Left lung (tissue), 14 donors: ENCODE measurements at places on chromosomes 16 and 17. TPM values are rescaled to one million over a fixed set of nuclear protein-coding genes. Genes with fewer than 3 reads are reported as not detected.

G6PC1 gene
- 0.06 TPM for polyA plus RNA-seq

MKS1 gene
- 39.8 TPM for polyA plus RNA-seq

NEK8 gene
- 7.0 TPM for polyA plus RNA-seq

TBC1D3B gene
- polyA plus RNA-seq, result 17.0 TPM

ST6GALNAC2 gene
- 2.1 TPM for polyA plus RNA-seq

ITGAD gene
- 0.24 TPM for polyA plus RNA-seq

PRR35 gene
- polyA plus RNA-seq, result not detected

QRICH2 gene
- polyA plus RNA-seq, result 10.6 TPM

OR1A1 gene
- polyA plus RNA-seq, result 0.15 TPM

KLHL10 gene
- 0.06 TPM for polyA plus RNA-seq

- no peak for DNase-seq
Observed at GRCh38 chr17:46950997-46951621, 27.9 kb downstream of the RPRML start.

GRCh38 chr17:80546267-80546666 is 1.6 kb downstream of the RPTOR start:
- DNase-seq, result no peak

DNA sequence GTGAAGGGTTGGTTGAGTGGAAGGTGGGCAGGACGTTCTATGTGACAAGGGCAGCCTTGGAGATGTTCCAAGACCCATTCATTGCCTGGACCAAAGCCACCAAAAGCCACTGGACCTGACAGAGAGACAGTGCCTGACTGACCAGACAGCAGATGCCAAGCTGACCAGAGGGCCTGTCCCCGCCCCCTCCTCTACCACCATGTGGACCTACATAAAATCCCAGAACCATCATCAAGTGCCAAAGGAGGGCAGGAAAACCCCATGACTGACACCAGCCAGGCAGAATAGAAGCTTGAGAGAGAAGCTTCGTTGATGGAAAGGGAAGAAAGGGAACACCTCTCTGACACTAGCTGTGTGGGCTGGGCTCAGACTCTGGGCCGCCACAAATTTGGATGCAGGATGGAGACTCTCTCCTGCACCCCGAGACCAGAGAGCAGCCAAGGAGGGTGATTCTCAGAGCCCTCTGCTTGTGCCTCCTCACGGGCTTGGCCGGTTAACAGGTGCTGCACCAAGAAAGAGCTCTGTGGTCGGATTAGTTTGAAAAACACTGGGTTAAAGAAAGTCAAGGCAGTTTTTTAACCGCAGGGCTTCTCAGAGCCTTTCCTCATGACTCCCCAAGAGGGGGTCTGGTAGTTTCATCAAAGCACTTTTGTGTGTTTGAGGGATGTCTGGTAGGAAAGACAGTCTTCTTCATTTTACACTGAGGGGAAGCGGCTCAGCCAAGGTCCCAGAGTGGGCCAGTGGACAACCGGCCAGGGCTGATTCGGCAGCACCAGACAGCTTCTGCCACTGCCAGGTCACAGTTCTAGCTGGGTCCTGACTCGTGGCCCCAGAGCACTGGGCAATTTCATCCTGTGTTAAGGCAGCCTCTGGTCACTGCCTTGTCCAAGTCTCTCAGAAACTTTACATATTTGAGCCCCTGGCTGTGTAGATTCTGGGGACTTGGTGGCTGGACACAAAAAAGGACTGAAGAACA is 1.7 kb downstream of the TNFRSF13B start:
- DNase-seq, result no peak

DNA sequence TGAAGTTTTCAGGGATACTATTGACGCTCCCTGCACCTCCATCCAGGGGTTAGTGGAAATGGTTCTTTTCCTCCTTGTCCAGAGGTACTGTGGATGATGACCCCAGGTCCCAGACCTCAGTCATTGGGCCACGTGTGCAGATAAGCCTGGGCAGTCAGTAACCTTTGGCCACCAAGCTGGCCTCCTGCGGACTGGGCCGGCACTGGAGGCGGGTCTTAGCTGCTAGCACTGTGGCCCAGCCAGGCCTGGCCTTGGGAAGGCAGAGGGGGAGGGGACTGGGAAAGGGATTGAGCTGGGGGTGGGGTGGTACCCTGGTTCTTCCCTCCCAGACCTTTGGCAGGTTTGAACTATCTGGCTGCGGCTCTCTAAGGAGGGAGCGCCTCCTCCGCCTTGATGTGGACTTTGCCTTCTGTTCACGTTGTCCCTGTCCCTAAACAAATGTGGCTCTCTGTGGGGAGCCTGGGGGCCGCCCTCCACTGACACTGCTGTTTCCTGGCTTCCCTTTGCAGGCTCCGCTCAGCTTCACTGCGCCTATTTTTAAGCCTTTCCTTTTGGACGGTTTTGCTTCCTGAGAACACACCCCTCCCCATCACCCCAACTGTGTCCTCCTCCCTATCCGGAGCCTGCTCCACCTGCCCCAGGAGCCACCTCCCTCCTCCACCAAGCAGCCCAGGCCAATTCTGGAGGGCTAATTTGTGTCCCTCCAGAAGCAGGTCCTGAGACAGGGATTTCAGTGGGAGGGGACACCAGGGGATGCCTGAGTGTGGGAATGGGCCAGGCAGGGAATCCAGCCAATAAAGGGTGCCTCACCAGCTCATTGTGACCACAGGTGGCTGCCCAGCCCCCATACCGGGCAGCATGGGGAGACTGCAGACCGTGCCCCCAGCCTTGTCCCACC is 251.9 kb downstream of the SEC14L1 start:
- no peak for DNase-seq

GRCh38 chr17:82823004-82823403 is 16.8 kb downstream of the ZNF750 start:
- DNase-seq, result no peak

GRCh38 chr16:12976936-12977335 is 75.5 kb downstream of the SHISA9 start:
- DNase-seq, result no peak

DNA sequence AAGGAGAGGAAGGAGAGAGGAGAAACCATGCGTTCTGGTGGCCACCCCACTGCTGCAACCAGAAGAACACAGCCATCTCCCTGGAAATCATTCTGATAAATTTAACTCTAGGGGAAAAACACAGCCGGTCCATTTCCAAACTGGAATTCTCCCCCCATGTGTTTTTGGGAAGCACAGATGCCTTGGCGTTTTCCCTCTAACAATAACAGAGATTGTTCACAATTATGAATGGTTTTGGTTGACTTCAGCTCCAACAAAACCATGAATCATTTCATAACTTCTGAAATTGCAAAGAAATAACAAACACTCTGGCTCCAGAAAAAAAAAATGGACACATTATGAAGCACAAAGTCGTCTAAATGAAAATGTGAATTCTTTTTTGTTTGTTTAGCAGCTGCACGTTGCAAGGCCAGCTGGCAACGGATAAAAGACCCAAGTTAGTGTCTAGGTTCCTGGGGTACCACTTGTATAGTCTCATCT is 46.2 kb downstream of the GNAO1 start:
- DNase-seq, result no peak

DNA sequence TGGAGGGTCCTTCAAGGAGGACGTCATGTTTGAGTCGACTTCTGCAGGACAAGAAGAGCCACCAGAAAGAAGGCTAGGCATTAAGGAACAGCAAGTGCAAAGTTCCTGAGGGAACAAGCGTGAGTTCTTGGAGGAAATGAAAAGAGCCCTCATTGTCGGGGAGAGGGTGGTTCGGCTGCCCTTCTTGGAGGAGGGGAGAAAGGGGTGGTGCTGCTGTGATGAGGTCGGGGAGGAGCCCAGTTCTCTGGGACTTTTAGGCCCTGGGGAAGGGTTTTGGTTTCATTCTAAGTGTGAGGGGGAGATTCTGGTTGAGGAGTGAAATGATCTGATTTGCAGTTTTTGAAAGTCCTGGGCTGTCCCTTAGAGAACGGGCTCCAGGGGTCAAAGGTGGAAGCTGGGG is 4.1 kb downstream of the BICDL2 start:
- DNase-seq, result no peak

DNA sequence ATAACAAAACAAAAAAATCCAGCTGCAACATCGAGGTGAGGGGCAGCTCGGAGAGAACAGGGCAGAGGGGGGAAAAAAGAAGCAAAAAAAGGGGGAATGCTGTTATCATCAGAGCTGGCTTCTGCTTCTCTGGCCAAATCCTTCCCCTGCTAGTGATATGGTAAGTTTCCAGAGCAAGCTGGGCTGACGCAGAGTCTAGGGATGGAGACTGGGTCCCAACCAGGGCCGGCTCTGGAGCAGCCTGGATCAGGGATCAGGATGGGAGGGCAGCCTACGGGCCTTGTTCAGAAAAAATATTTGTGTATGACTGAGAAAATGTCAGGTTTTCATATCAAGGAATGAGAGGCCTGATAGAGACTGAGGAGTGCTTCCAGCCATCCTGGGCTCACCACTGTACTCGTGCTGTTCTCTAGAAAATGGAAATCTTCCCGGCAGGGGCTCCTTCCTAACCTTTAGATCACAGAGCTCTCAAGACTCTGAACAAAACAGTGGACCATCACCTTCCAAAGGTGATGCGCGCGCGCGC is 726 bp upstream of the C1QTNF1 start:
- DNase-seq, result no peak

DNA sequence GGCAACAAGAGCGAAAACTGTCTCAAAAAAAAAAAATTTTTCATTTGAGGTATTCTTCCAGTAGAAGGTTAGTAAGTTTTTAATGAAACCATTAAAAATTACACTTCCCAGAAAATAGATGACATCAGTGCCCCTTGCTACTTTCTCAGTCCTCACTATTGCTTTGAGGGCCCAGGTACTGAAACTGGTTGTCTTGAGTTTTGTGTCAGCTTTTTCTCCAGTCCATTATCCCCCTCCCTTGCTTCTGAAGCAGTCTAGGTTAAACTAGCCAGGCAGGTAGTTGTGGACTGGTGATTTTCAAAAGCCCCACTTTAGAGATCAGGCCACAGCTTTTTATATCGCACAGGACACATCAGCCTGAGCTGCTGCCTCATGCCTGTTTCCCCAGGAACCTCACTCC is 10.9 kb downstream of the SMCR8 start:
- no peak for DNase-seq

DNA sequence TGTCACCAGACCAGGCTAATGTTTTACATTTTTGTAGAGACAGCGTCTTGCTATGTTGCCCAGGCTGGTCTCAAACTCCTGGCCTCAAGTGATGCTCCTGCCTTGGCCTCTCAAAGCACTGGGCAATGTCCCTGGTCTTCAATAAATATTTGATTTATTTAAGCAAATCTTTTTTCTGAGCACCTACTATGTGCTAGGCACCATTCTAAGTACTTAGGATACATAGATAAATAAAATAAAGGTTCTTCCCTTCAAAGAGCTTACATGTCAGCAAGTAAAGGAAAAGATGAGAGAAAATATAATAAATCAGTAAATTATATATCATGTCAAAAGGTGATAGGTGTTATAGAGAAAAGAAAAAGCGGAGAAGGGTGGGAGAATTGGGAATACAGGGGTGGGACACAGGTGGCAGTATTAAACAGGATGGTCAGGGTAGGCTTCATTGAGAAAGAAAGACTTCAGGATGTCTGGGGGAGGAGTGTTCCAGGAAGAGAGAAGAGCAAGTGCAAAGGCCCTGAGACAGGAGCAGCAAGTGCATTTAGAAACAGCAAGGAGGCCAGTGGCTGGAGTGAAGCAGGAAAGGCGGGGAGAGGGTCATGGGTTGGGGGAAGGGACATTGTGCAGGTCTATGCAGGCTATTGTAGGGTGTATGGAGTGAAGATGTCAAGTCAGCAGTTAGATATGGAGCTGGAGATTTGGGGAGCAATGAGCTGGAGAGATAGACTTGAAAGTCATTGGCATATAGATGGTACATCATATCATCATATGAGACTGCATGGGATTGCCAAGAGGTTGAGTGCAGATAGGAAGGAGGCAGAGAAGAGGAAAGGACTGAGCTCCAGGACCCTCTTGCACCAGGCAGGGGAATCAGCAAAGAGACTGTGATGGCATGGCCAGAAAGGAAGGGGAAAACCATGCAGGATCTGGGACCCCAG is 11.3 kb downstream of the ABCC3 start:
- no peak for DNase-seq

GRCh38 chr17:37640015-37640414 is 3.2 kb downstream of the DDX52 start:
- DNase-seq, result no peak

DNA sequence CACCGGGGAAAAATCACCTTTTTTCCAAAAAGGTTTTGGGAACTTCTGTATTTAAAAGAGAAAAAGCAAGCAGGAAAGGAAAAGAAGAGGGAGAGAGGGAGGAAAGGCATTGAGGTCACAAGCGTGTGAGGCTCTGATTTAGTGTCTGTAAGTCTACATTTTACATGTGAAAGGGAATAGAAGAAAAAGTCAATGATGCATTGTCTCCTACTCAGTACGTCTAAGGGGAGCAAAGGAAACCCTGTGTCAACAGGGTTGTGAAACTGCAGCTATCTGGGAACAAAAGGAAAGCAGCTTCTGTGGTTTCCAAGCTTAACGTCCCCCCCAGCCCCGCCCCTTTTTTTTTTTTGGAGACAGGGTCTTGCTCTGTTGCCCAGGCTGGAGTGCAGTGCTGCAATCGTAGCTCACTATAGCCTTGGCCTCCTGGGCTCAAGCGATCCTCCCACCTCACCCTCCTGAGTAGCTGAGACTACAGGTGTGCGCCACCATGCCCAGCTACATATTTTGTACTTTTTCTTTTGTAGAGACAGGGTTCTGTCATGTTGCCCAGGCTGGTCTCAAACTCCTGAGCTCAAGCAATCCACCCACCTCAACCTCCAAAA is 1.8 kb upstream of the CDC42EP4 start:
- DNase-seq, result no peak

DNA sequence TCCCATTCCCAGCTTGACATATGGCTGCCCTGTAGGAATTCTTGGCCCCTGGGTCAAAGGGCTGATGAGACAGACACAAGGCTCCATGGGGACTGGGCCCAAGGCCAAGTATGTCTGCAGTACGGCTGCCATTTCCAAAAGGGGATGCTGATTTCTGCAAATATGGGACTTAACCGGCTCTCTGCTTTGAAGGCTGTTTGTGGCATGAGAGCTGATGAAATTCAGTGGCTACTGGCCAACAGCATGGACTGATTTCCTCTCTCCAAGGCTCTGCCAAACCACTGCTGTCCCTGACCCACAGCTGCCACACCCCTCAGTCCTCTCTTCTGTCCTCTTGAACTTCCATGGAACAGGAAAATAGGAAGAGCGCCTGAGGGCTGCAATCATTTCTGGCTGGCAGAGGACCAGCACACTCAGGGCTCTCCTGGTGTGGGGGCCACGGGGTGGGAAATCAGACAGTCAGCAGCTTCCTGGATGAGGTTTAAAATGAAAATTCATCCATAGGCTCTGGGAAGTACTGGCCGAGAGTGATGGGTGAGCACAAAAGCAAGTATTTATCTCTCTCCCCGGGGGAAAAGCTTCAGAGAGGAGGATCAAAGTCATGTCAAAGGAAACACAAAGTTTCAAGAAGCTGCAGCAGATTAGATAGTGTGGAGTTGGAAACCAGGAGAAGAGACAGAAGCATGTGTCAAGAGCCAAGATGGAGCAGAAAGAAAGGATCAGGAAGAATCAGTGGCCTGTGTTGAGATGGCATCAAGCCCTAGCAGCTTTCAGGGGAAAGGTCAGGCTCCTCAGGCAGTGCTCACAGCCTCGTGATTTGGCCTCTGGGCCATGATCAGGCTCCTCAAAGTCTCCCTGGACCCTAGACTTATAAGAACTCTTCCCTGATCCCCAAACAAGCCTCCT is 64.1 kb upstream of the SREBF1 start:
- peak; percentile 94 for DNase-seq

GRCh38 chr16:81863630-81864352 is 84.7 kb downstream of the PLCG2 start:
- no peak for DNase-seq

- DNase-seq, result no peak
Observed at GRCh38 chr17:54848368-54848987, 52.2 kb upstream of the TOM1L1 start.
